ENCODE measurements at places on chromosomes 1 and 21. TPM values are rescaled to one million over a fixed set of nuclear protein-coding genes. Genes with fewer than 3 reads are reported as not detected.

DNA sequence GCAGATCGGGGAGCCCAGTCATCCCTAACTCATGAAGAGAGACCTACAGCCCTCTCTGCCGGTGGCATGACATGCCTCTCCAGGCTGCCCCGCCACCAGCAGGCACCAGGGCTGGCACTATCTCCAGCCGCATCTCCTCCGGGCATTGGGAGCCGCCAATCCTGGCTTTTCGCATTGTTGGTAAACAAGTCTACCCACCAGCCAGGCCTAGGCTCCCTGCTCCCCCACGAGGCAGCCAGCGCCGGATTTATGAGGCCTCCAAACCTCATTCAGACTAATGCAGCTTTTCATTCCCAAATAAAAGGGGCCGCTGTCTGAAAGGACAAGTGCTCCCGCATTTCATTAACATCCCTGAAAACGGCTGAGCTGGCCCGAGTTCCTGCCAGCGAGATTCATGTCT lies 3.4 kb upstream of the GRIK3 start:
- H3K27ac ChIP-seq = no peak overlapping the region
- H3K4me3 ChIP-seq = no peak overlapping the region
- DNase-seq = no peak
- H3K36me3 ChIP-seq = no peaks in the 10 kb centered on the region

DNA sequence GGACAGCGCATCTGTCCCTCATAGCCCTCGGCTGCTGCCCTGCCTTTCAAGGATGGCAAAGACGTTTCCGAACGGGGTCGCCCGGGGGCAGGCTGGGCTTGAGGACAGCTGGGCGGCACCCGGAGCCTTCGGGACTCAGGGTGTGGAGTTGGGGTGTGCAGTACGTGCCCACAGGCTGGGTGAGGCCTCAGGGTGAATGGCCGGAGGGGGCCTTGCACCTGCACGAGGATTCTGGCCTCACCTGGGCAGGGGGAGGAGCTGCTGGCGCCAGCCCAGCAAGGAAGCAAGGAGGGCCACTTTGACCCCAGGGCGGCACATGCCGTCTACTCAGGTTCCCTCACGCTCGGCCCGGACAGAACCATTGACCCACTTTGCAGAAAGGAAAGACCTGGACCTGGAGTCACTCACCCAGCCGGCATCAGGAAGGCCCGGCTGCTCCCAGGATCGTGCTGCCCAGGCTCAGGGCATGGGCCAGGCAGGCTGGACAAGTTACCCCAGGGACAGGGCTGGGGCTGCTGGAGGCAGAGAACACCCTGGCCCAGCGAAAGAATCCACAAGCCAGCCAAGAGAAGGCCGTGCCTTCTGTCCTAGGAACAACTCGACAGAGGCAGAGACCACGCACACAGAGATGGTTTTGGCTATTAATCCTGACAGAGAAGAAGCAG lies 65.1 kb upstream of the TTC34 start:
- H3K4me3 ChIP-seq = no peak overlapping the region
- H3K36me3 ChIP-seq = no peaks in the 10 kb centered on the region
- peaks cover 13% of the 10 kb centered on the region for H3K27me3 ChIP-seq
- no peak overlapping the region for H3K27ac ChIP-seq

GRCh38 chr1:22131875-22132486 lies 10.9 kb downstream of the WNT4 start:
- peaks cover 20% of the 10 kb centered on the region for H3K4me1 ChIP-seq
- no peaks in the 10 kb centered on the region for H3K36me3 ChIP-seq
- DNase-seq = no peak
- no peak overlapping the region for H3K4me3 ChIP-seq

TENT5C gene
- 2.3 TPM for total RNA-seq

DNA sequence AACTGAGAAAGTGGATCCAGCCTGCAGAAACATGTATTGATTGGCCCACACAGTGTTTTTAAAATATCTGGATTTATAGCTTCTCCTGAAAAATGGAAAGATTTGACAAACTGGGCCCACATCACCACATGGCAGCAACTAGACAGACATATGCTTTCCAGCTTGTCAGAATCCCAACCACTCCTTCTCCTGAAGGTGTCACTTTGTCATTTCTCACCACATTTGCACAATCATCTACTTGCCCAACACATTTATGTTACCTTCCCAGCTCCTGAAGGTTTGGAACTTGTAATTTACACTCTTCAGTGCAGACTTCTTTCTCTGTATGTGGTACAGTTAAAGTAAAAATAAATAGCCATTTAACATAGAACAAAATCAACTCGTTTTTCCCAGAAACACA lies 126.1 kb upstream of the KIAA1614 start:
- H3K27ac ChIP-seq = no peak overlapping the region
- H3K27me3 ChIP-seq = no peaks in the 10 kb centered on the region
- no peak overlapping the region for H3K4me3 ChIP-seq

NR1I3 gene
- total RNA-seq = not detected

FNDC10 gene
- not detected for total RNA-seq

DNA sequence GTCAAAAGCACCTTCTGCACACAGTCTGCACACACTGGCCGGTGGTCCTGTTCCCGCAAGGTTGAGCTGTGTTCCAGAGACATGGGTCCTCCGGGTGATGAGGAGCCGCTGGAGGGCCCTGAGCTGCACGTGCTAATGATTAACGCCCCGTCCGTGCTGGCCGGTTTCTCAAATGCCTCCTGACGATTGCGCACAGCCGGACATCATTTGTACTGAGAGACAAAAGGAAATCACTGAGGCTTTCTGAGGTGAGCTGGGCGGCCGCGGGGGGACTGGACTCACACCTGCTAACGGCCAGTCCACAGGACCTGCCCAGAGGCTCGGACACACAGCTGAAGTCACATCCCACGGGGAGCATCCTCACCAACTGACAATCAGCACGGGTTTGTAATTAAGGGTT lies 29.2 kb downstream of the POFUT2 start:
- no peaks in the 10 kb centered on the region for H3K4me1 ChIP-seq
- no peak for DNase-seq
- no peak overlapping the region for H3K4me3 ChIP-seq

DNA sequence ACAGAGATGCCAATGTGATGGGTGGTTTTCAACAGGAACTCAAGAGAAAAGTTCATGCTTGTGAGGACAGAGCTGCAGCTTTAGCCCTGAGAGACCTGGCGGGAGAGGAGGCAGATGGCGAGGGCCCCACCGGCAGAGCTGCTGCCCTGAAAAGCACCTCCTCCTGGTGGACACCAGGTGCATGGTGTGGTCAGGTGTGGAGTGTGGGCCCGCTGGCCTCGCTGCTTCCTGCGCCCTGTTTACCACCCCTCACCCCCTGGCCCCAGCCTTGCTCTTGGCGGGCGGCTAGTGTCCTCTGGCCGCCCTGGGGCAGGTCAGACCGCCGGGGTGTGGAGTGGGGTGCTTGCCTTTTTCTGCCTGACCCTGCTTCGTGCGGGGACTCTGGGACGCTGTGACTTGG lies 42.8 kb downstream of the PRKCZ start:
- DNase-seq = no peak
- no peak overlapping the region for H3K4me3 ChIP-seq
- H3K27ac ChIP-seq = no peak overlapping the region
- H3K36me3 ChIP-seq = no peaks in the 10 kb centered on the region

- H3K36me3 ChIP-seq = no peaks in the 10 kb centered on the region
- no peaks in the 10 kb centered on the region for H3K4me1 ChIP-seq
- DNase-seq = no peak
- peak overlapping the region; percentile 63 for H3K27ac ChIP-seq
Measured at GRCh38 chr21:43348801-43349261, 78.1 kb downstream of the SIK1 start.

DNA sequence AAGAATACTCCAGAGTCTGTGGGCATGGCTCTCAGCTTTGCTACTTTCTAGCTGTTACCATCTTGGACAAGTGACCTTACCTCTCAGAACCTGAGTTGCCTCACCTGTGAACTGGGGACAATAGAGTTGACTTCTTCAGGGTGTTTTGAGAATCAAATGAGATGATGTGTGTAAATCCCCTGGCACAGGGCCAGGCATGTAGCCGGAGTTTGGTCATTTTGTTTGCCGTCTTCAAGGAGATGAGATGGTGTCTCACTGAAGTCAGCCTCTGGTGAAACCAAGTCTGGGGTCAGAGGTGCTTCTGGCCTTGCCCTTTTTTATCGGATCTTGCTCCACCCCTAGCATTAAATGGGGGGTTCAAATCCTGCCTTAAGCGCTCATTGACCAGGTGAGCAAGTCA lies 149.2 kb upstream of the TMEM51 start:
- no peaks in the 10 kb centered on the region for H3K36me3 ChIP-seq
- H3K27me3 ChIP-seq = no peaks in the 10 kb centered on the region
- no peak overlapping the region for H3K4me3 ChIP-seq

DNA sequence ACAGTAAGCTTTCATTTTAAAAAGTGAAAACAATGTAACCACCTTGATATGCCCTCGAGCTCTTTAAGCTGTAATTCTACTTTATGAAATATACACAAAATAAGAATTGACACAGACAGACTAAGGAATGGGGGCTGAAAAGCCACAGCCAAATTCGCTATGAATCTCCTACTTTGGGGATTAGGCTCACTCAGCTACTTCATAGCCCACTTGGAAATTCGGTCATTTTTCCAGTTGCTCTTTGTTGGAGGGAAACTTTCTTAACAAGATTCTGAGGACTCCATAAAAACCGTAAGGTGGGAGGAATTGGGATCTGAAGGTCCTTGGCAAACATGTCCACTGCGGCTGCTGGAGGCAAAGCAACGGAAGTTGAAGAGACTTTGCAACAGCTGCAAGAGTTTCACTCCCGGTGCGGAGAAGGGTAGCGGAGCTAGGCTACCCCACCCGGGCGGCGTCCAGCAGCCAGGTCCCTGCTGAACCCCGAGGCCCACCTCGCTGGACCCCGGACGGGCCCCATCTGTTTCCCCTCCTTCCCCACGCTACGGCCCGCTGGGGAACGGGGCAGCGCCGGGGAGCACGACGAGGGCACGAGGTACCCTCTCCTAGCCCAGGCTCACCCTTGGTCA lies 634 bp downstream of the MYCBP start:
- H3K4me3 ChIP-seq = peak overlapping the region; percentile 76
- DNase-seq = no peak
- H3K27me3 ChIP-seq = no peaks in the 10 kb centered on the region
- H3K36me3 ChIP-seq = no peaks in the 10 kb centered on the region
- peaks cover 24% of the 10 kb centered on the region for H3K4me1 ChIP-seq

DNA sequence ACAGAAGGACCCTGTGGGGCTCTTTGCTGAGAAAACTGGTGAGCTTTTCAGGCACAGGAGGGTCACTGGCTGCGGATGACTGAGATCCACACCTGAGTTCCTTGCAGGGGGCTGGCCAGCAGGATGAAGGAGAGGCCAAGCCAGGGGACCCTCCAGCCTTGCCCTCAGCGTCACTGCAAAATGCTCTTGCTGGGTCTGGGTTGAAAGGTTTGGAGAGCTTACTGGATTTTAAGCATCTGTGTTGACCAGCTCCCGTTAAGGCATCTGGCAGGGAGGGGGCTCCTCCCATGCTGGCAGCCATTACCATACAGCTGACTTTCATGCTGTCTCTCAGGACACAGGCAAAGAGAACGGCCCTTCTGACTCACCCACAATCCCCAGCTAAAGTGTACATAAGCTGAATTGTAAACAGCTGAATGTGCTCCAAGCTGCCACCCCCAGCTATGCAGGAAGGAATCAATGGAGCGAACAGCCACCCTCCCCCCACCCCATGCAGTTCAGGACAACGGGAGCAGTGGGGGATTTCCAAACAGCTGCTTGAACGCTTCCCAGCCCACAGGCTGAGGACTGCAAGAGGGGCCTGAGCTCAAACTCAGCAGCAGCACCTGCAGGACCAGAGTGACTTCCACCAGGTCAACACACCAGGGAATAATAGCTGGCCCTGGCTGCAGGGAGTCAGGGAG lies 21.3 kb upstream of the A3GALT2 start:
- H3K36me3 ChIP-seq = no peaks in the 10 kb centered on the region
- peaks cover 90% of the 10 kb centered on the region for H3K4me1 ChIP-seq

GRCh38 chr21:28540514-28540913 lies 452.2 kb downstream of the LTN1 start:
- no peak overlapping the region for H3K27ac ChIP-seq
- no peak overlapping the region for H3K4me3 ChIP-seq
- H3K36me3 ChIP-seq = no peaks in the 10 kb centered on the region
- H3K4me1 ChIP-seq = no peaks in the 10 kb centered on the region
- DNase-seq = no peak

DNA sequence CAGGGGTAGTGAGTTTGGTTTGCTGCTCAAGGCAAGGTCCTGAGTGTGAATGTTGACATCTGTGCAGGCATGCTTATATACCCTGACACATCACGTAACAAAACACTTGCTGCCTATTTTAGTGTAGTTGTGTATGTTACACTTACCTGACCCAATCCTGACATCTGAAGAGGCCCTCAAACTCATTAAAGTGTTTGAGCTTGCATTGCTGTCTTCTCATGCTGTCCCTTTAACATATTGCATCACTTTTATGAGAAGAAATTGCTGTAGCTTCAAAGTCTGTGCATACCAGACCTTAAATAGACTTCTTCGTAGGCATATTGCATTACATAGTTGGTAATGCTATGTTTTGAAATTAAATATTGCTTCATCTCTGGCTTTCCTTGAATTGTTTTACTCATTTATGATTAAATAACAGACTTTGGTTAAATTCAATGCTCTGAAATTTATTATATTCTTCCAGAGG lies at the start of gene KRTAP19-3:
Gene KRTAP19-3 (minus strand): TSS at position 51 of the 466 bp plus-strand sequence. CDS start 56 bp downstream, outside the sequence.
- no peaks in the 10 kb centered on the region for H3K27me3 ChIP-seq
- no peaks in the 10 kb centered on the region for H3K4me1 ChIP-seq
- no peak for DNase-seq

GRCh38 chr1:156833603-156834002 lies 17.0 kb upstream of the SH2D2A start:
- H3K4me1 ChIP-seq = no peaks in the 10 kb centered on the region
- no peak overlapping the region for H3K27ac ChIP-seq
- H3K27me3 ChIP-seq = peaks cover 5% of the 10 kb centered on the region
- no peak overlapping the region for H3K4me3 ChIP-seq
- no peak for DNase-seq

C1orf185 gene
- not detected for total RNA-seq

DNA sequence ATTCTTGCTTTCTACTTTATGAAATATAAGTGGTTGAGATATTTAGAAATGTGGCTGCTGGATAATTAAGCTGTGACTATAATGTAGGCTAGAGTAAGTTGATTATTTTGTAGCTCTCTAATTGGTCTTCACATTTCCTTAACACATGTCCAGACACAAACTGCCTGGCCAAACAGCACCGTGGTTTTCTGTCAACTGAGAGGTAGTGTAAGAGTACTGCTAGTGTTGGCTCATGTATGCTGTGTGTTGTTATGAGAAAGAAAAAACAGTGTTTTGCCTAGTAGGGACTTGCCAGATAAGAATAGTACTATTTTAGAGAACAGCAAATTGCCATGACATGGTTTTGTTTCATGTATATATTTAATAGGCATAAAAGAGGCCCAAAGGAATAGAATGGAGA lies 37.1 kb downstream of the TMED5 start:
- H3K27ac ChIP-seq = no peak overlapping the region
- H3K4me3 ChIP-seq = no peak overlapping the region
- peaks cover 12% of the 10 kb centered on the region for H3K36me3 ChIP-seq
- H3K4me1 ChIP-seq = peaks cover 13% of the 10 kb centered on the region

PRR9 gene
- total RNA-seq = not detected

JAM2 gene
- total RNA-seq = 2.3 TPM
